Breast epithelium (tissue), 4 donors: ENCODE measurements at places on chromosomes 5 and 9. TPM values are rescaled to one million over a fixed set of nuclear protein-coding genes. Genes with fewer than 3 reads are reported as not detected.

- H3K4me3 ChIP-seq, result no peak overlapping the region
- no peak for DNase-seq
- no peaks in the 10 kb centered on the region for H3K36me3 ChIP-seq
Observed at GRCh38 chr5:79560771-79561524, 47.0 kb upstream of the HOMER1 start.

GRCh38 chr9:212297-212696 lies 2.4 kb upstream of the DOCK8 start:
- H3K4me1 ChIP-seq, result peaks cover 2% of the 10 kb centered on the region
- H3K36me3 ChIP-seq, result no peaks in the 10 kb centered on the region
- H3K27me3 ChIP-seq, result no peaks in the 10 kb centered on the region
- no peak overlapping the region for H3K4me3 ChIP-seq
- H3K27ac ChIP-seq, result peak overlapping the region; percentile 62
- DNase-seq, result no peak

GRCh38 chr5:171031977-171032376 lies 170.2 kb downstream of the RANBP17 start:
- H3K27me3 ChIP-seq, result no peaks in the 10 kb centered on the region
- no peaks in the 10 kb centered on the region for H3K36me3 ChIP-seq
- H3K4me3 ChIP-seq, result no peak overlapping the region
- H3K27ac ChIP-seq, result no peak overlapping the region
- no peaks in the 10 kb centered on the region for H3K4me1 ChIP-seq
- DNase-seq, result no peak

- H3K27me3 ChIP-seq, result no peaks in the 10 kb centered on the region
- no peak for DNase-seq
- peaks cover 13% of the 10 kb centered on the region for H3K4me1 ChIP-seq
- H3K27ac ChIP-seq, result peak within 1 kb of the TSS; percentile 55
Observed at GRCh38 chr5:177446200-177447065, at the start of gene PRR7. PRR7 (plus strand) TSS chr5:177446814; CDS start chr5:177455068, 8,254 bp downstream.

GRCh38 chr5:137497396-137498290 lies 1.5 kb downstream of the SPOCK1 start:
- DNase-seq, result no peak
- H3K36me3 ChIP-seq, result no peaks in the 10 kb centered on the region
- peaks cover 13% of the 10 kb centered on the region for H3K27me3 ChIP-seq

DNA sequence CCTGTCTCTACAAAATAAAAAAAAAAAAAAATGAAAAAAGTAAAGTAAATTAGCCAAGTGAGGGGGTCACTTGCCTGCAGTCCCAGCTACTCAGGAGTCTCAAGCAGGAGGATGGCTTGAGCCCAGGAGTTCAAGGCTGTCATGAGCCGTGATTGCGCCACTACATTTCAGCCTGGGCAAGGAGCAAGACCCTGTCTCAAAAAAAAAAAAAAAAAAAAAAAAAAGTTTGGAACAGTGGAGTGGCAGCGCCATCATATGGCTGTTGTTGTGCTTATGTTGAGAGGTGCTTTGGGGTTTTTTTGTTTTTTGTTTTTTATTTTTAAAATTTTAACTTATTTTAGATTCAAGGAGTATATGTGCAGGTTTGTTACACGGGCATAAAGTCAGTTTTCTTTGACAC lies 3.6 kb downstream of the BRIX1 start:
- H3K36me3 ChIP-seq, result peaks cover 6% of the 10 kb centered on the region
- no peaks in the 10 kb centered on the region for H3K27me3 ChIP-seq
- no peak for DNase-seq
- no peak overlapping the region for H3K4me3 ChIP-seq
- peaks cover 2% of the 10 kb centered on the region for H3K4me1 ChIP-seq
- H3K27ac ChIP-seq, result no peak overlapping the region

DNA sequence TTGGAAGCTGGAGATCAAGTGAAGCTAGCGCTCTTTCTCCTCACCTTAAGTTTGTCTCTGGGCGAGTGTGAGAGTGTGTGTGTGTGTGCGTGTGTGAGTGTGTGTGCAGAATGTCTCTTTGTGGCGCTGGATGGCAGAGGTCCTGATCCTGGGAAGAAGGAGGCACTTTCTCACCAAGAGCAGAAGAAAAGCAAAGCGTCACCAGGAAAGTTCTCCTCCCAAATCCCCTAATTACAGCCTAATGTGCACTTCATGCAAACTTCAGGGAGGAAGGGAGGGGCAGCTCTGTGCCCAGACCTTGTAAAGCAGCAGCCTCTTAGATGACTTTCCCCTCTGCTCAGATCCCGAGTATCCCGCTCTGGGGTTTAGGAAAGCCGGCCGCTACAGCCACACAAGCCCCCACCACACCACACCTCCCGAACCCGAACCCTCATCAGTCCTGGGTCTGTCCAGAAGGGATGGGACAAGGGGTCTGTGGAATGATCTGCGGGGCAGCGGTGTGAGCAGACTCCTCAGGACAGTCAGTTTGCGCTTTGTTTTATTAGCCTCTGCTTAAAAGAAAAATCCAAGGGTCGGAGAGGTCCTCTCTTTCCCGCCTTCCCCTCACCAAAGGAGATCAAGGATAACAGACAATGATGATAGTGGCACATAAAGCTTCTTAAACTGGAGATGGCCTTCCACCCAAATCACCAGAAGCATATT lies at the start of gene HAPLN1:
Gene HAPLN1 (minus strand): TSS at position 20 of the 702 bp plus-strand sequence. CDS start 47,332 bp downstream, outside the sequence.
- H3K27me3 ChIP-seq, result no peaks in the 10 kb centered on the region
- no peak within 1 kb of the TSS for H3K27ac ChIP-seq
- H3K36me3 ChIP-seq, result no peaks in the 10 kb centered on the region
- no peak for DNase-seq

- no peaks in the 10 kb centered on the region for H3K27me3 ChIP-seq
- no peak for DNase-seq
- no peaks in the 10 kb centered on the region for H3K4me1 ChIP-seq
- H3K36me3 ChIP-seq, result no peaks in the 10 kb centered on the region
Observed at GRCh38 chr5:72785801-72786200, 30.7 kb upstream of the TNPO1 start.

DNA sequence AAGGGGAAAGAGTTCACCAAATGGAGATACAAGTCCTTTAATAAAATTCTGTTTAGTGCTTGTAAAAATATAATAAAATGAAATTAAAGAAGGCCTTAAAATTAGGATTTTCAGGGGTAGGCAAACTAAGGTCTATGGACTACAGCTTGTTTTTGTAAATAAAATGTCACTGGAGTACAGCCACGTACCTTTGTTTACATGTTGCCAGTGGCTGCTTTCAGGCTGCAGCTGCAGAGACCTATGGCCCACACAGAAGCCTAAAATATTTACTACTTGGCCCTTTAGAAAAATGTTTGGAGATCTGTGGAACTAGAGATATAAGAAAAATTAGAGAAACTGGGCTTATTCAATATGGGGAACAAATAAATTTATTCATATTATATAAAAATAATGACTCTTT lies 122.8 kb downstream of the RPS23 start:
- no peak for DNase-seq
- H3K36me3 ChIP-seq, result no peaks in the 10 kb centered on the region
- H3K27ac ChIP-seq, result no peak overlapping the region
- no peaks in the 10 kb centered on the region for H3K4me1 ChIP-seq
- no peak overlapping the region for H3K4me3 ChIP-seq

DNA sequence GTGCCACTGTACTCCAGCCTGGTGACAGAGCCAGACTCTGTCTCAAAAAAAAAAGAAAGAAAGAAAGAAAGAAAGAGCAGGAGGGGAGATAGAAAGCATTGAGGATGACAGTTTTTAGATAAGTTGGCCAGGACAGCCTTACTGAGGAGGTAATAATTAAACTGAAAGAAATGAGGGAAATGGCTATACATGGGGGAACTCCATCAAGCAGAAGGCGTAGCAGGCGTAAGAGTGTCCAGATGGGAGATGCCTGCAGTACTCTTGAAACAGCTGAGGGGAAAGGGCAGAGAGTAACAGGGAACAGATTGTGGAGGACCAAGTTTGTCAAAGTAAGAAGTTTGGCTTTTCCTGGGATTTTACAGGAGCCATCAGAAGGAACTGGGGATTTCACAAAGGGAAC lies 57.5 kb downstream of the HMGCS1 start:
- no peak overlapping the region for H3K27ac ChIP-seq
- H3K4me3 ChIP-seq, result no peak overlapping the region
- H3K4me1 ChIP-seq, result no peaks in the 10 kb centered on the region
- DNase-seq, result no peak
- H3K27me3 ChIP-seq, result no peaks in the 10 kb centered on the region

- H3K4me1 ChIP-seq, result no peaks in the 10 kb centered on the region
- no peaks in the 10 kb centered on the region for H3K27me3 ChIP-seq
- H3K4me3 ChIP-seq, result no peak overlapping the region
- no peaks in the 10 kb centered on the region for H3K36me3 ChIP-seq
- no peak for DNase-seq
- no peak overlapping the region for H3K27ac ChIP-seq
Observed at GRCh38 chr5:157598350-157598936, 22.9 kb upstream of the ADAM19 start.

The PCDHA2 gene
- total RNA-seq, result 0.33 TPM
